ENCODE measurements at places on chromosomes 4 and X. TPM values are rescaled to one million over a fixed set of nuclear protein-coding genes. Genes with fewer than 3 reads are reported as not detected.

NHSL2 gene
- 0.41 TPM for polyA plus RNA-seq

THAP9 gene
- polyA plus RNA-seq: 1.5 TPM

PNMA6A gene
- polyA plus RNA-seq: 1.0 TPM

GALNT7 gene
- polyA plus RNA-seq: 11.8 TPM

ADAM29 gene
- polyA plus RNA-seq: not detected

HPGDS gene
- 0.14 TPM for polyA plus RNA-seq

SSX1 gene
- polyA plus RNA-seq: not detected

ODAM gene
- 1.3 TPM for polyA plus RNA-seq

PCDH10 gene
- polyA plus RNA-seq: 0.01 TPM

KLB gene
- 3.9 TPM for polyA plus RNA-seq

SMAD1 gene
- polyA plus RNA-seq: 8.0 TPM

POF1B gene
- 0.49 TPM for polyA plus RNA-seq

CXCL6 gene
- polyA plus RNA-seq: 1.1 TPM

VCX gene
- not detected for polyA plus RNA-seq

KCTD8 gene
- 0.13 TPM for polyA plus RNA-seq

C4orf50 gene
- 0.01 TPM for polyA plus RNA-seq

GABRE gene
- polyA plus RNA-seq: 7.1 TPM

NPY2R gene
- not detected for polyA plus RNA-seq

NUDT11 gene
- 0.89 TPM for polyA plus RNA-seq

SRPX gene
- polyA plus RNA-seq: 70.3 TPM

Data from adipose tissue (tissue), 3 donors.